Cerebellar nuclear complex (tissue), 1 donor: ENCODE measurements at places on chromosomes 6 and 20.

DNA sequence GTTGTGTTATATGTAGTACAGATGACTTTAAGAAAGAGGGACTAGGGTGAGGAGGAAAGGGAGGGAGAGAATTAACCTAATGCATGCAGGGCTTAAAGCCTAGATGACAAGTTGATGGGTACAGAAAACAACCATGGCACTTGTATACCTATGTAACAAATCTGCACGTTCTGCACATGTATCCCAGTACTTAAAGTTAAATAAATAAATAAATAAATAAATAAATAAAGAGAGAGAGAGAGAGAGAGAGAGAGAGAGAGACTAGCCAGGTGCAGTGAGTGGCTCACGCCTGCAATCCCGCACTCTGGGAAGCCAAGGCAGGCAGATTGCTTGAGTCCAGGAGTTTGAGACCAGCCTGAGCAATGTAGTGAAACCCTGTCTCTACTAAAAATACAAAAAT lies 11.5 kb upstream of the CARMIL1 start:
- DNase-seq, result no peak

- DNase-seq, result no peak
Measured at GRCh38 chr6:147142684-147143245, 61.5 kb upstream of the STXBP5 start.

DNA sequence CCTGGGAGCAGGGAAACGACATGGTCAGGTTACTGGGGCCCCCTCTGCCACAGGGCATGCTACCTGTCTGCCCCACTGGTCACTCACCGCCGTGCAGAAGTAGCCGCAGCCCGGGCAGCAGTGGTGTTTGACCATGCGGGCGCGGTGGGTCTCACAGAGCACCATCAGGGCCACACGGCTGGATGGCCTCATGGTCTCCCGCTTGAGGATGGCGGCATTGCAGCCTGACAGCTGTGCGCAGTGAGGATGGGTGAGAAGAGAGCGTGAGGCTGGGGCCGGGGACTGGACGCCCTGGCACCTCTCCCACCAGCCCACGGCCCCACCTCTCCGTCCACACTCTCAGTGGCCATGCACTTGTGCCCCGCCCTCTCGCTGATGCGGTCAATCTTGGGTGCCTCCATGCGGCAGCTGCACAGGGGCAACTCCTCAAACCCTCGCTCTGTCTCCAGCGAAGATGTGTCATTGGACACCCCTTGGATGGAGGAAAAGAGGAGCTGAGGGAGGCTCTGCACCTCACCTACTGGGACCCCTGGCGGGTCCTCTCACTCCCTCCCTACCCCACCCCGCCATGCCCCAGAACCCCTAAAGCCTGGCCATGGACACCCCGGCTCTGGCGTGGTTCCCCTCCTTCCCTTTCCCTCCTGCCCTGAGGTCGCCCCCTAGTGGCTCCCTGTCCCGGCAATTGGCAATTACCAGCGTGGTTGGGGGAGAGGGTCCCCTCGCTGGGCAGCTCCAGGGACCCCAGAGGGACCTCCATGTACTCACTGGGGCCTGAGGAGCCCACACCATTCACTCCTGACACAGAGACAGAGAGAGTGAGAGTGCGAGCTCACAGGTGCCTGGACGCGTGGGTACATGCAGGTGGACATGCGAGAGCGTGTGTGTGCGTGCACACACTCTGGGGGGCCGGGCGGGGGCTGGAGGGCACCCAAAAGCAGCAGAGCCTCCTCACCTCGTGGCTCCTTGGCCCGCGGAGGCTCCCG lies 8.9 kb downstream of the EHMT2 start:
- DNase-seq, result no peak

DNA sequence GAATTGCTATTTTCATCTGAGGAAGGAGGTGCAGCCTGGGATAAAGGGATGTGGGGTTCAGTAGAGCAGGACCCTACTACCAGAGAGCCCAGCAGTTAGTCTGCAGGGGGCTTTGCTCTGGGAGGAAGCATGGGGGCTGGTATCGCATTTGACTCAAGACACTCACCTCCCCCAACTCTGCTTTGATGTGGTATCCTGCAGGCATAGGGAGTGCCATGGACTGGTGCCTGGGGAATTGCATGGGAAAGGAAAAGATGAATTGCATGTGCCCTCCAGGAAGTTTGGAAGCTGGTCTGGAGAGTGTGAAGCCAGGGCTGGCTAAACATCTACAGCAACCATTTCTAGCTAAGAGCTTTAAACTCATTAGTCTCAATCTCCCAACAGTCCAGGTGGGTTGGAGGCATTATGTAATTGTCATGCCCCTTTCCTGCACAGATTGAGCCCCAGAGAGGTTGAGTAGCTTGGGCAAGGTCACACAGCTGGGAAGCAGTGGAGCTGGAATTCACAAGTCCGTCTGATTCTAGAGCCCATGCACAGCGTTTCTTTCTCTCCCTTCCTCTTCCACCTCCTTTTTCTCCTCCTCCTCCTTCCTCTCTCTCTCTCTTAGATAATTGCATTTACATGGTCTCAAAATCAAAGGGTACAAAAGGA lies 26.2 kb upstream of the PNPLA1 start:
- no peak for DNase-seq

GRCh38 chr20:17673084-17673483 lies 9.0 kb downstream of the RRBP1 start:
- no peak for DNase-seq

DNA sequence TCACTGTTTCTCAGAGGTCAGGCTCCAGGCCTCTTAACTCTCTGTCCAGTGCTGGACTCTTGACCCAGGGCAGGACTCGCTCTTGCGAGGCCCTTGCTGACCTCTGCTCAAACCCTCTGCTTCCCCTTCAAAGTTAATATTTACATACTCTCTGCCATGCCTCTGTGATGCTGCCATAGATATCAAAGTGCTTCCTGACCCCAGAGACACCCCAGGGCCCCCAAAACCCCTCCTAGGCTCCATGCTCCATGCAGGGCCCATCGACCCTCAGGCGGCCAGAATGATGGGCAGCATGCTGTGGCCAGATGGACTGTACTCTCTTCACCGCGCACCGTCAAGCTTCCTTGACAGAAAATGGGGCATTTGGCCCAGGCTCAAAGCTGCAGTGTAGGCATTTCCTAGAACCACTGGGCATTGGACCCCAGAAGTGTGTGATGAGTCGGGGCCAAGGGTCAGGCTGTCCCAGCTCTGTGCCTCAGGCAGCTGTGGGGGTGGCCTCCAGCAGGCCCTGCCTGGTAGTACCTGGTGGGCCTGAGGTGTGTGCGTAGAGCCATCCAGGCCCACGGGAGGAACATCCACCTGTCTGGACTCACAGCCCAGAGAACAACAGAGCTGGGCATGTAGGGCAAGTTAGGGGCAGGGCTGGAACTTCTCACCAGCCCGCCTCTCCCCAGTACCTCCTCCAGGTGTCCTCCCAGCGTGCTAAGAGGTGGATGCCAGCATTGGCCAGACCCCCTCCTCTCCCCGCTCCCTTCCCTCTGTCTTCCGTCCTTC lies 142.8 kb downstream of the VEGFA start:
- no peak for DNase-seq

- no peak for DNase-seq
Measured at GRCh38 chr20:51860111-51860882, 58.0 kb upstream of the SALL4 start.

- DNase-seq, result no peak
Measured at GRCh38 chr6:113903666-113904330, 46.7 kb downstream of the MARCKS start.

GRCh38 chr6:55892749-55893357 lies 17.5 kb upstream of the BMP5 start:
- no peak for DNase-seq

DNA sequence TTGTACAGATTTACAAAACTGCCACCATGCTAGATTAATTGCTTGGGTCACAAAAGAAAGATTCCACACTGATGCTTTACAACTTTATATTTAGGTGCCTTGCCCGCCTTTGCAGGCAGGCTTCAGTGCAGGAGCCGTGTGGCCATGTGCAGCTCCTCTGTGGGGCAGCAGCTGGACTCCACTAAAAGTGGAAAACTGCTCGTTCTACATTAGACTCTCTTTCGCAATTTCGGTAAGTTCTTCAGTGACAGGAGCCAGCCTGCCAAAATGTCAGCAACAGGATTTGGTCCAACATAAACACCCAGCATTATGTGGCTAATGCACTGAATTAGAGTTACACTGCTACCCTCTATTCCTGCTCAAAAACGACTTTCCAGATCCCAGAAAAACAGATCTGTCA lies 174.4 kb upstream of the KCNK16 start:
- no peak for DNase-seq

- DNase-seq, result no peak
Measured at GRCh38 chr6:139230391-139230840, 61.4 kb downstream of the TXLNB start.

DNA sequence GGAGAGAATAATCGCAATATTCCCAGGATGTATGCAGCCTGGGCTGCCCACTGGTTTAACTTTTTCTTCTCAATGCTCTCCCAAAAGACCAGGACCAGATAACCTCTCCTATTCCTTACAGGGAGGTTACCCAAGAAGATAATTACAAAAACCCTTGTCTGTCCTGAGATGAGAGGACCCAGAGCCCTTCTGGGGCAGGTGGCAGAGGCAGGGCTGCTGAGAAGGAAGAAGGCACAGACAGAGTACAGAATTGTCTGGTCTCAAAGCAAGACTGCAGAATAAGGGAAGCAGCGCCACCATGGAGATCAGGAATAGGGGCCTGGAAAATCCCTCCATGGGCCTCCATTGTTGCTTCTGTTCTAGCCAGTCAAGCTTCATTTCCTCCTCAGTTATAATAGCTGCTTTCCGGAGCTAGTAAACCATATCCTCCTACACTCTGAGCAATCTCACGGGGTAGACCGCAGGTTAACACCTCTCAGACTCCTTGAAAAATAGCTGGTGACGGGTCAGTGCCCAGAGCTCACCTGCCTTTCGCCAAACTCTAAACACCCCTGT lies 463 bp upstream of the HLA-DMB start:
- DNase-seq, result no peak

GRCh38 chr20:8855315-8855714 lies 213.6 kb upstream of the PLCB4 start:
- no peak for DNase-seq

DNA sequence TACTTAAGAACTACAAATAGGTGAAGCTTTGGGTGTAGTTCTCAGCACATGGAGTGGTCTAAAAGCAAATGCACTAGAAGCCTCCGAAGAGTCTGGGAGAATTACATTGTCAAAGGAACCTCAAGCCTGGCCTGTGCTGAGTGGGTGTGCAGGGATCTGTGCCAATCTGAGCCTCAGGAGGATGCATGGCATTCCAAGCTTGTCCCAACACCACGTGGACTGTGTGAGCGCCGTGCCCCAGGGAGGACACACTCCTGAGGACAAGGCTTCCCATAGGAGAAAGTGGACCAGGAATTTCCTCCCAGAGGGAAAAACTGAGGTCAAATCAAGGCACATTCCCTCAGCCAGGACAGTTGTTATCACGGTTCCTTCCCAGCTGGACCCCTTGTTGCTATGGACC lies 185.8 kb downstream of the QKI start:
- DNase-seq, result no peak

DNA sequence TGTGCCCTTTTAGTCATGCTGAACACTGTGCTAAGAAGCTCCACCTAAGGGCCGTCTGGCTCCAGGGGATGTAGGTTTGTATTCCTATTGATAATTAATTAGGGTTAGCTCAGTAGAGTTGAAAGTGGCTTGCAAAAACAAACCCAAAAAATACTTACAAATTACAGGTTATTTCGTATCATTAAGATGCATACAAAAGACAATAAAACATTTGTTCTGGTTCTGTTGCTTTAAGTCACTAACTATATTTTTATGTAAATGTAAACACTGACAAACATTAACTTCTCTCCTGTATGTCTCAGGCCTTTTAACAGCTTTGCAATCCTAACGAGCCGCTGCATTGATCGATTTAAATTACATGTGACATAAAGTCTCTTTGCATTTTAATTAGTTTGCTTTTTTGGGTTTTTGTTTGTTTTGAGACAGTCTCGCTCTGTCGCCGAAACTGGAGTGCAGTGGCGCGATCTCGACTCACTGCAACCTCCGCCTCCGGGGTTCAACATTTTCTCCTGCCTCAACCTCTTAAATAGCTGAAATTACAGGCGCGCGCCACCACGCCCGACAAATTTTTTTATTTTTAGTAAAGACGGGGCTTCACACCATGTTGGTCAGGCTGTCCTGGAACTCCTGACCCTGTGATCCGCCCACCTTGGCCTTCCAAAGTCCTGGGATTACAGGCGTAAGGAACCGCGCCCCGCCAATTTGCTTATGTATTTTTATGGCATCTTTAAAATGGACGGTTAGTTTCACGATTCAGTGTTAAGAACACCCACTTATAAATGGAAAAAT lies 110.9 kb downstream of the HFE start:
- no peak for DNase-seq
